Activated T-helper 1 cell treated with anti-CD3 and anti-CD28 coated beads, Interleukin-2, amount 50 U/mL, for 16 hours (primary cell): ENCODE measurements at places on chromosomes 4 and X.

GRCh38 chr4:138673053-138673452 lies 342.5 kb upstream of the NOCT start:
- no peak for DNase-seq

GRCh38 chr4:65046192-65047133 lies 623.8 kb downstream of the EPHA5 start:
- DNase-seq: no peak

- no peak for DNase-seq
Observed at GRCh38 chrX:40867352-40867751, 132.0 kb upstream of the MED14 start.

DNA sequence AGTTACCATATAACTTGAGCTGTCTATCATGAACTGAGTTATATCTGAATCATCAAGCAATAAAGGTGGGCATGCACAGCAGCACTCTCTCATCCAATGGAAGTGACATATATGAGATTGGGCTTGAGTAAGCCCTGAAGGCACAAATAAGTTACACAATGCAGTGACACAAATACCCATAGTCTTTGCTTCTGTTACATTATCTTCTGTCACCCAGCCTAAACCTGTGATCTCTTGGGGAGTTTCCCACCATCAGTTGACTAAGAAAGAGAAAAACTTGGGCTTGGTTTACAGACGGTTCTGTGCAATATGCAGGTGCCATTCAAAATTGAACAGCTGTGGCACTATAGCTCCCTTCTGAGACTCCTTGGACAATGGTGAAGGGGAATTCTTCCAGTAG lies 138.8 kb upstream of the IL15 start:
- no peak for DNase-seq

- no peak for DNase-seq
Observed at GRCh38 chrX:115268421-115268820, 21.1 kb upstream of the LUZP4 start.

DNA sequence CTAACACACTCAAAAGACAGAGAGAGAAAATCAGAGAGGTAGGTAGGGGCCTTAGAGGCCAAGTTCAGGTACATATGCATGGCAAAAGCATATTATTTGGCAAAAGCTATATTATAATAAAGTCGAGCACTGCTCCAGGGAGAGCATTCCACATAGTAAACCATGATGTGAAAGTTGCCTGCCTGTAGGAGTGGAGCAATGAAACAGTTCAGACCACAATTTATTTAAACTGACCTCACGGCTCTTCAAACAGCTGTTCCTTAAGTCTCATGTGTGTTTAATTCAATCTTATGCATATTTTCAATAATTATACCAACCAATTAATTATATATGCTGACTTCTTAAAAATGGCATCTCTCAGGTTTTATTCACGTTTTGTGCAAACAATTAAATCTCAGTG lies 3.3 kb downstream of the RFC1 start:
- DNase-seq: no peak

DNA sequence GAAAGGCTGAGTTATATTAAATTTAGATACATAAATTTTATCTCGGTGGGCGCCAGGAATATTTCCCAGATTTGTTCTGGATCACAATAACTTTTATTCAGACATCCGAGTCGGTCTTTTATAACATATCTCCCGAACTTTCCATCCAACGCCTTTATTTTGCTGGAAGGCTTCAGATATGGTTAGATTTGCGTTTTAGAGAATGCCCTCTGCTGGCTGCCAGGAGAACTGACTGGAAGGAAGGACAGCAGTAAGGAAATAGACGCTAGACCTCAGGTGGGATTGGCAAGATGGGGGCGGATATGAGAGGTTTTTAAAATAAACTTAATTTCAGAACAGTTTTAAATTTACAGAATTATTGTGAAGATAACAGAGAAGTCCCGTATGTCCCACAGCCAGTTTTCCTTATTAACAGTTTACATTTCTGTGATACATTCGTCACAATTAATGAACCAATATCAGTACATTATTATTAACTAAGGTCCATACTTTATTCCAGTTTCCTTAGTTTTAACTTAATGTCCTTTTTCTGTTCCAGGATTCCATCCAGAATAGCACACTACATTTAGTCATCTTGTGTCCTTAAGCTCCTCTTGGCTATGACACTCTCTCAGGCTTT lies 4.6 kb upstream of the KANTR start:
- DNase-seq: no peak

DNA sequence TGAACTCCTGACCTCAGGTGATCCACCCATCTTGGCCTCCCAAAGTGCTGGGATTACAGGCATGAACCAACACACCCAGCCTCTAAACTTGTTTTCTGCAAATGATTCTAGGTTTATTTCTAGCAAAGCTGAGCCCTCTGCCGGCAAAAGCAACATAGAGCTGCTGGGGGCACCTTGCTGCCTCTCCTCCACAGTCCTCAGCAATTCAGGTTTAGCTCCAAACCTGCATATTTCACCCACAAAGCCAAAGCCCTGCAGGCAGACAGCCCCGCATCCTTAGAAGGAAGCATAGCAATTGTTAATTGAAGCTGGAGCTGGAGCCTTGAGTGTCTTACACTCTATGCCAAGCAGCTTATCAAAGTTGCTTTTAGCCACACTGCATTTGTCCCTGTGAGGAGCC lies 24.9 kb upstream of the OCIAD2 start:
- DNase-seq: no peak

DNA sequence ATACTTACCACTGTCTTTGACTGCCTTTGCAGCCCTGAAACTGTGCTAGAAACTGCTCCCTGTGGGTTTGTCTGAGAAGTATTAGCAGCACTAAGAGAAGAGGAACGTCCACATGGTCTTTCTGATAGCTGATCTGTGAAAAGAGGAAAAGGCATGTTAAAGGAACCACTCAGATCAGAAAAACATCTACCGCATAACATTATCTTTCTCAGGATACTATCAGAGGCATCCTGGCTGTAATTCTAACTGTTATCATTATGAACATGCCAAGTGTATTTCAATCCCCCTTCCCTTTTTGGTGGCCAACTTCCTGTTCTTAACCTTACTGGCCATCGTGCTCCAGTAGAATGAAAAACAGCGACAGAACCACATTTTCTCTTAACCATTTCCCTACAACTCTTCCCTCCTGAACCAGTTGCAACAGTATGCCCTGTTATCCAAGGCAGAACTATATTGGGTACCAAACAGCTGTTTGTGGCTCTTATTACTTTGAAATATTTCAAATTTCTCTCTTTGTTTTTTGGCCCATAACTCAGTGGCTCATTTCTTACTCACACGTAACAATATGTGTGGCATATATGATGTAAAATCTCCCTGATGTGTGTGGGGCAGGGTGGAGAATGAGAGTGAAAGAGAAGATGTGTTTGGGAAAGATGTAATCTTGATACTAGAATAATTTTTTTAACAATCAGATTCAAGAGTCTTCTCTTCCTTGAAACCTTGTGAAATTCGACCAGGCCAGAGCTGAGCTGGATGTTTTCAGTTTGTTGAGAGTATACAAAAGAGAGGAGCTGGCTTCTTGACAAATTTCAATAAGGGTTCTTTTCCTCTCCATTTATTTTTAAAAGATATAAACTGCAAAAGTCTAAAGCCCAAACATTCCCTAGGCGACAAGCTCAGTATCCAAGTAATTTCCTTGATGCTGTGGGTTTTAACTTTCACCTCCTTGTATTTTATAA lies 35.2 kb downstream of the ARHGEF6 start:
- DNase-seq: no peak

- no peak for DNase-seq
Observed at GRCh38 chrX:110671068-110671803, 124.4 kb downstream of the CHRDL1 start.

DNA sequence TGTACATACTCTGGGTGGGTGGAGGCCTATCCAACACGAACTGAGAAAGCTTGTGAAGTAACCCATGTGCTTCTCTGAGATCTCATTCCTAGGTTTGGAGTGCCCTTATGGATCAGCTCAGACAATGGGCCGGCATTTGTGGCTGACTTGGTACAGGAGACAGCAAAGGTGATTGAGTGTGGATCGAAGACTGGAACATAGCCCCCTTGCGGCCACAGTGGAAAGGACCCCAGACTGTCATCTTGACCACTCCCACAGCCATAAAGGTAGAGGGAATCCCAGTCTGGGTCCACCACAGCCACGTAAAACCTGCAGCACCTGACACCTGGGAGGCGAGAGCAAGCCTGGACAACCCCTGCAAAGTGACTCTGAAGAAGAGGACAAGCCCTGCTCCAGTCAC lies 598.0 kb upstream of the AADAT start:
- DNase-seq: no peak

- no peak for DNase-seq
Observed at GRCh38 chr4:145782756-145783155, 102.8 kb downstream of the C4orf51 start.

GRCh38 chrX:48487362-48487798 lies 11.4 kb downstream of the FTSJ1 start:
- DNase-seq: no peak

DNA sequence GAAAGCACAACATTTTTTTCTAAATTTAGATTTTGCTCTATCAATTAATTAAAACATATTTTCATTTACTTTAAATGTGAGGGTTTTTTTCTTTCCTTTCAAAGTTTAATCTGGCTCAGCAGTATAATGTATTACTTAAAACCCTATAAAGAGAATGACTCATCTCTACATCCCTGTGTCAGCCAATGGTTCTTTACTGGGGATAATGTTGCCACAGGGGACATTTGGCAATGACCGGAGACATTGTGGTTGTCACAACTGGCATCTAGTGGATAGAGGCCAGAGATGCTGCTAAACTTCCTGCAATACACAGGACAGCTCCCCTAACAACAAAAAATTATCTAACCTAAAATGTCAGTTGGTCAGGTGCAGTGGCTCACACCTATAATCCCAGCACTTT lies 53.8 kb downstream of the SYNPO2 start:
- no peak for DNase-seq

DNA sequence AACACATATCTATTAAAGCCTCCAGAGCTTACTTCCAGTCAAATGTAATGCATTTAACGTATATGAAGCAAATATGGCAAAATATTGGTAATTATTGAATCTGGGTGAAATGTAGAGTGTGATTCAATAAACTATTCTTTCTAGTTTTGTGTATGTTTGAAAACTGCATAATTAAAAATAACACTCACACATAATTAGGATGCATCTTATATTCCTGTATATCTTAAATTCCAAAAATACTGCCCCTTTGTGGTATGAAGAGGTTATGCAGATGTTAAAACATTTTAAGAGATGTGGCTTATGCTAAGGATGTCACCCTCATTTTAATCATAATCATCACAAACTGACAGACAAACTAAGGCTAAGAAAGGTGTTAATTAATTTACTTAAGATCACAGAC lies 182.9 kb downstream of the COX18 start:
- DNase-seq: no peak

GRCh38 chr4:98686043-98686707 lies 27.8 kb upstream of the TSPAN5 start:
- no peak for DNase-seq

- DNase-seq: no peak
Observed at GRCh38 chrX:32524385-32524784, 687.0 kb downstream of the DMD start.

GRCh38 chrX:136115904-136116297 lies 31.4 kb upstream of the FHL1 start:
- DNase-seq: no peak

DNA sequence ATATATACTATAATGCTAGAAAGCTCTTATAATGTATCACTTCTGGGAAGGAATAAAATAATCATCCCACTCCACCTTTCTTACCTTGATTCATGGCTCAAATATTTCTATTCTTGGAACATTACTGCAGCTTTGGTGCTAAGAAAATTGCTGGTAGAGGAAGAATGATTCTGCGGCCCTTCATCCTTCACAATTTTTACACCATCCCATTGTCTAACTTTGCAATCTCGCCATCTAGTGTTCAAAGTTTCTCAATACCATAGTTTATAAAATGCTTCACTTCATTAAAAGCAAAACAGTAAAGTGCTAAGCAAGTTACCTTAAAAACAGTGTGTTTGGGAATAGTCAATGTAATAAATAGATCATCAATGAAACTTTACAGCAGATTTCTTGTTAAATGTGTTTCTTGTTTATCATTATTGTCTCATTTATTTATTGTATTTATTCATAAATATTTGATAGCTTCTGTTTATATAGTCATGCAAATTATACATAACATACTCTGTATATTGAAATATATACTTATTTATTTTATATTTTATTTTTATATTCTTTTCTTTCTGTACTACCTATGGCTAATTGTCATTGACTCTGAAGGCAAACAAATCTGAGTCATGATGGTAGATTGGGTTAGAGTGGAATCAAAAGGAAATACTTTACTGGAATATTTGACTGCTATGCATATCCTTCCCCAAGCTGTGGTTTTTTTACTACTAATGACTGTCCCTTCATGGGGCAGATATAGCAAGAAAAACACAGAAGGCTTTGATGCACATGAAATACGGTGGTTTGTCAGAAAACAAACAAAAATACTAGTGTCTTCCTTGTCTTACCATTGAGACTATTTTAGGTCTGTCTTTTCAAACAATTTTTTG lies 390.7 kb downstream of the MAPK10 start:
- no peak for DNase-seq

GRCh38 chr4:184284336-184284690 lies 66.6 kb upstream of the ENPP6 start:
- no peak for DNase-seq

GRCh38 chrX:51494409-51494808 lies 2.0 kb downstream of the NUDT11 start:
- no peak for DNase-seq

DNA sequence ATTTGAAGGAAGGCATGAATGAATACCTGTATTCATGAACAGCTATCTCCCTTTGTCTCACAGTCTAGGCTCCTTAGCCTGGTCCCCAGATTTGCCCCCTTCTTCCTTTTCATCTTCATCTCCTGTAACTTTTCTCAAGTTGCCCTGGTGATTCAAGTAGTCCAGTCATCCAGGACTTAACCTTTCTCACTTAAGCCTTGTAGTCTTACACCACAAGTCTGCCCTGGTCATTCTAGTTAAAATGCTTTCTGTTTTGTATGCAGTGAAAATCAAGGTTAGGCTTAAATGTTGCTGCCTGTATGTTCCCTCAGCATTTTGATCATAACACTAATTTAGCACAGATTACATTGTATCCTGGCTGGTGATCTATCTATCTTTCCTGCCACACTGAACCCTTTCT lies 58.5 kb upstream of the SLC7A11 start:
- no peak for DNase-seq

DNA sequence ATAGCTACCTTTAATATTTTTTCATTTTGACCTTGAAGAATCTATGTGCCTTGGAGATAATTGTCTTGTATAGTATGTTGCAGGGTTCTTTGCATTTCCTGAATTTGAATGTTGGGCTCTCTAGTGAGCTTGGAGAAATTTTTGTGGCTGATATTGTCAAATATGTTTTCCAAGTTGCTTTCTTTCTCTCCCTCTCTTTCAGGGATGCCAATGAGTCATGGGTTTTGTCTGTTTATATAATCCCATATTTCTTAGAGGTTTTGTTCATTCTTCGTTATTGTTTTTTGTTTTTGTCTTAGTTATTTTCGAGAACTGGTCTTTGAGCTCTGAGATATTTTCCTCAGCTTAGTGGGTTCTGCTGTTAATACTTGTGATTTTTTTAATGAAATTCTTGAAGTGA lies 20.7 kb downstream of the RAB40AL start:
- DNase-seq: no peak
